Neural crest cell (in vitro differentiated cells): ENCODE measurements at places on chromosomes 5 and 9. TPM values are rescaled to one million over a fixed set of nuclear protein-coding genes. Genes with fewer than 3 reads are reported as not detected.

DNA sequence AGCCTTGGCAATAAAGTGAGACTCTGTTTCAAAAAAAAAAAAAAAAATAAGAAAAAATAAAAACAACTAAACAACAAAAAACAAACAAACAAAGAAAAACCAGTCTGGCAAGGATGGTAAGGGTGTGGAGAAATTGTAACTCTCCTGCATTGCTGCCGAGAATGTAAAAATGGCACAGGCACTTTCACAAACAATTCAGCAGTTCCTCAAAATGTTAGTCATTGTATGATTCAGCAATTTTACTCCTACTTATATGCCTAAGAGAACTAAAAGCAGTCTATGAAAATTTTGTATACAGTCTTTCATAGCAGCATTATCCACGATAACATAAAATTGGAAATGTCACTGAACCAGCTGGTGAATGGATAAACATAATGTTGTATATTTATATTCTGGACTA, 280.4 kb downstream of the CDH9 start:
- DNase-seq, result no peak

GRCh38 chr9:29974197-29974596, 2400.9 kb upstream of the C9orf72 start:
- DNase-seq, result no peak

GRCh38 chr5:95440825-95441224, 49.7 kb downstream of the FAM81B start:
- DNase-seq, result no peak

GRCh38 chr5:58370606-58371005, 89.3 kb downstream of the PLK2 start:
- DNase-seq, result no peak

DNA sequence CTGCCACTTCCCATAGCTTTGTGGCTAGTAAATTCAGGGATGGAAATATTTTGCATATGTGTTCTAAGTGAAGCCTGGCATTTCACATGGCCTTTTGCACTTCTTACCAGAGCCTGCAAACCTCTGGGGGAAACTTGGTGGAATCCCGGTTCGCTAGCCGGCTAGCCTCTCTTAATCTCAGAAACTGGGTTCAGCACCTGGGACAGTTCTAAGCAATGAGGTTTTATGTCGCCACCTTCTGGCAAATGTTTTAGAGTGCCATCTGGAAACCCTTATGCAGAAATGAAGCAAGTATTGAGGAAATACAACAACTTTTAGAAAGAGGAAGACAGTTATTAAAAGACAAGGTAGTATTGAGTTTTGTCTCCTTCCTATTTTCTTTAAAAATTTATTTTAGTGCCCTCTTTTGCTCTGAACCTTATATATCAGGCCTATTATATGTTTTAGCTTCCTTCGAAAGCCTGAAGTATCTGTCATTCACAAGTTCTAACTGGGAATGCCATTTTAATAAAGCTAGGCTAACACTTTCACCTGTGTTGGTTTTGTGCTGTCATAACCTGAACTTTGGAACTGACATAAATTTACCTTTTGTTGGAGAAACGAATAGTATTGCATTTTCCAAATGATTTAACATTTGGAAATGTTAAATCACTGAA, 963 bp upstream of the HTR1A start:
- peak; percentile 70 for DNase-seq

DNA sequence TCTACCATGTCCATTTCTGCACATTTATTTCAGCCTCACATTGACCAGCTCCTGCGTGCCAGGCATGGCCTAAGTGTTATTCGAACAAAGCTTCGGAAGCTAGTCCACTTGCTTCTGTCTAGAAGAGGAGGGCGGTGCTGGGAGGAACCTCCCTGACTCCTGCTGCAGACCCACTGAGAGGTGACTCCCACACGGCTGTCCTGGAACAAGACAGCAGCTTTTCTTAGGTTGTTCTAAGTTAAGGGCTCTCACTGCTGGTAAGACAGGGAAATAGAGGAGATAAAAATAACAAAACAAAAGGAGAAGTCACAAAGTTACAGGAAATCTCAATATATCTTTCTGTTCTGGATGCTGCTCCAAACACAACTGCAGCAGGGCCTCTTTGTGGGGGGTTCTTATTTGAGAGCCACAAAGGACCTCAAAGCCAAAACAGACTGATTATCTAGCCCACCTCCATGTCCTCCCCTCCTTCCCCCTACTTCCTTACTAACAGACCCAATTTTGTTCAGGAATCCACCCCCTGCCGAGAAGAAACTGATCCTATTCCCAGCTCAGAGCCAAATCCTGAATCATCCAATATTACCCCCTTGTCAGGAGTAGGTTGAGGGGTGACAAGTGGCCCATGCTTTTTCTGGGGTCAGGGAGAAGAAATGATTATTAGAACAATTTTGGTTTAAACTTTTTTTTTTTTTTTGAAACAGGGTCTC, 28.4 kb upstream of the KCNIP1 start:
- no peak for DNase-seq

- DNase-seq, result no peak
Observed at GRCh38 chr5:4613440-4613839, 526.7 kb upstream of the ADAMTS16 start.

- no peak for DNase-seq
Observed at GRCh38 chr9:95635986-95636671, 119.4 kb upstream of the PTCH1 start.

- no peak for DNase-seq
Observed at GRCh38 chr5:11684607-11685006, 219.6 kb downstream of the CTNND2 start.

GRCh38 chr5:58411372-58411771, 48.5 kb downstream of the PLK2 start:
- no peak for DNase-seq

DNA sequence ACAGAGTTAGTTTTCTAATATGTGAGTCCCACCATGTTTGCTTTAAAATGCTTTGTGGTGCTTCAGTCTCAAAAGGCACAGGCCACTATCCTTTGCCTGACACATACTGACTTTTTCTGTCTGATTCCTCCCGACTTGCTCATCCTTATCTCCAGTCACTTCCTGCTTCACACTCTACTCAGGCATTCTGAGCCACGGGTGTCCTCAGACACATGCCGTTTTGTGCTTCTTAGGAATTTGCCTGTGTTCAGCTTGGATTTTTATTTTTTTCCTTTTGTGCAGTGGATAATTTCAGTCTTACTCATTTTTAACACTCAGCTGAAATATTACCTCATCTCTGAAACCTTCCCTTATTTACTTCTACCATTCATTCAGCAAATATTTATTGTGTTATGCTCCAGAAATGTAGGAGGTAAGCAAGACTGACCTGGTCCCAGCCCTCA, 54.1 kb downstream of the MAN2A1 start:
- no peak for DNase-seq

- peak; percentile 39 for DNase-seq
Observed at GRCh38 chr5:10307206-10308148, at the start of gene CMBL. CMBL (minus strand) TSS chr5:10307902; CDS start chr5:10290762, 17,140 bp downstream.

- DNase-seq, result no peak
Observed at GRCh38 chr9:69036799-69037198, 1.2 kb downstream of the FXN start.

DNA sequence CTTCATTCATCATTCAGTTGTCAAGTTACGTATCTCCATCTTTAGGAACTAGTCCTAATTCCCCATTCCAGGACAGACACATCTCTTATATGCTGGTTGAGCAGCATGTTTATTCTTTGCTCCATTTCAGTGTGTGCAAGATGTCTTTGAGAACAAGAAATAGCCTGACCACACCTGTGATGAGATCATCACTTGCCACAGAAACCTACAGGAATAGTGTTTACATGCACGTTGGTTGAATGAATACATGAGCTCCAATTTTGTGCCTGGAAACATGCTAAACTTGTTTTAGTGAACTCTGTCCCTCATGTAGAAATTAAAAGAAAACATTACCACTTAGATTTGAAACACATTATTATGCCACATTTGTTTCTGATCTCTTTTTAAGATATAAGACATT, 489.1 kb downstream of the CDH18 start:
- no peak for DNase-seq

GRCh38 chr5:136199408-136199807, 6.4 kb upstream of the SMIM32 start:
- no peak for DNase-seq

GRCh38 chr5:91670563-91670962, 287.4 kb upstream of the ARRDC3 start:
- DNase-seq, result no peak

DNA sequence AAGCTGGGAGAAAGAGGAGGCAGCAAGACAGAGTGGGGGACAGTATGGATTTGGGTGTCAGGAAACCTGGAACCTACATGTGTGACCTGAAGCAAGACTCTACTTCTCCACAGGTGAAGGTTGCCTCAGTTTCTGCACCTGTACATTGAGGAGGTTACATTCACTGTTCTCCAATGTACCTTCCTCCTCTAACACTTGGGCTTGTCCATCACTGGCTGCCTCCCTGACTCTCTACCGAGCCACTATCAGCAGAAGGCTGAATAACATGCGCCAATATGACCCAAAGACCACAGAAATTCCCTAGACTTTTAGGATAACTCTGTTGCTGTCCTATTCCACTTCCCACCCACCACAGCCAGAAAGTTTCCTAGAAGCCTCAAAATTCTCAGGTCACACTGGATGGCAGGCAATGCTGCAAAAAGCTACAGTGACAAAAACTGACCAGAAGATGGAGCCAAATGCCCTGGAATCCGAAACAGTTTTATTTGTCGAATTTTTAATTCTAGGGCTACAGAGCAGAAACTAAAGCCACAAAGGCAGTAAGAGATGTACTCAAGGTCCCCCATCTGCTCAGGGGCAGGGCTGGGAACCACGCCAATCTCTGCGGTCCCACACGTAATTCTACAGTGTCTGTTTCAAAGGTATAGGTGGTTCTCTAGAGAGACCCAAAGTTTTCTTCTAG, 64.4 kb downstream of the FAM114A2 start:
- DNase-seq, result peak; percentile 36

GRCh38 chr9:88577256-88578120, 42.5 kb downstream of the NXNL2 start:
- DNase-seq, result no peak

DNA sequence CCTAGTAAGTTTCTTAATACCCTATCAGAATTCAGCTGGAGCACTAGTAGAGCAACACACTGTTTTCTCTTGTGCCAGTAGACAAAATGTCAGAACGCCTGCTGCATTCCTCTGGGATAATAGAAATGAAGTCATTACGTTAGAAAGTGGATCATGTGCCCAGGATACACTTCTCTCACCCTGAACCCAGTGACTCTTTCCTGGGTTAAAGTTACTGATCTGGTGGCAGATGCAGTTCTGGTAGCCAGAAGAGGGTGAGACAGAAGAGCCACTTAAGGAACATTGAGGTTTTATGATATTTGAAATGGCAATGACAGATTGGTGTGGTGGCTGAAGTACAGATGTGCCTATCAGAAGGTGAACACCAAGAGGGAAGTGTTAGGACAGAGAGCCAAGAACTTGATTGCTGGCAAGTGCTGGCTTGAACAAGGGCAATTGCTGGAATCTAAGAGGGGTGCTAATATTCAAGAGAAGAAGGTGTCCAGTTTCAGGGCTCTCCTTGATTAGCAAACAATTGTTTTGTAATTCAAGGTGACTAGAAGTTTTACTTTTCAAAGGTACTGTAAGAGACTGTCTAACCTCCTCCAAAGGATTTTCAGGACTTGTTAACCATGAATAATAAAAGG, 93.7 kb upstream of the ERBIN start:
- no peak for DNase-seq

DNA sequence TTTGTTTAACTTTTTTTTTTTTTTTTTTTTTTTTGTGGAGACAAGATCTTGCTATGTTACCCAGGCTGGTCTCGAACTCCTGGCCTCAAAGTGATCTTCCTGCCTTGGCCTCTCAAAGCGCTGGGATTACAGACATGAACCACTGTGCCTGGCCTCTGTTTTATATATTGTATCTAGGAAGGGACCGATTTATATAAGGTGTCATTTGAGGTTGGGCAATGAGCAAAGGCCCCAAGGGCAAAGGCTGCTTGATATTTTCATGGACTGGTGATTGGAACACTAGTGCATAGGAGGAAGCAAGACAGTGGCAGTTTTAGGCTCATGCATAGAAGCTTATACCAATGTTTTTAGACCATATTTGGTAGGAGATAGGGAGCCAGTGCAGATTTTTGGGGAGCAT, 3.2 kb downstream of the SLC26A2 start:
- DNase-seq, result no peak

- no peak for DNase-seq
Observed at GRCh38 chr5:65307088-65307487, 174.6 kb downstream of the ADAMTS6 start.

- no peak for DNase-seq
Observed at GRCh38 chr9:81637276-81637675, 52.1 kb downstream of the TLE1 start.

DNA sequence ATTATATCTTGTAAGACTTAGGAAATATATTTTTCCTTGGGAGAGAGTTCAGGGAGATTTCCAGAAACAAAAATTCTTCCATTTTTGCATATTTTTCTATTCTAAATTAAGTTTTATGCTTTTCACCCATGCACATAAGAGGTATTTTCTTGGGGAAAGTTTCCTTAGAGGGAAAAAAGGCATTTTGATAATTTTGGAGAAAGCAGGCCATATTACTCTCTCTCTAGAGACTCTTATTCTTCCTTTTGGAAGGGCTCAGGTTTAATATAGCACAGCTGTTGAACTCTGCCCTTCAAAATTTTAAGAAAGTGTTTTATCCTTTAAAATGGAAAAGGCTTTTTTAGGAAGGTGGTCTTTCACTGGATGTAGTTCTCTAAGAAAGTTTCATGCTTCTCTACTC, 8.0 kb downstream of the NDUFS4 start:
- no peak for DNase-seq

DNA sequence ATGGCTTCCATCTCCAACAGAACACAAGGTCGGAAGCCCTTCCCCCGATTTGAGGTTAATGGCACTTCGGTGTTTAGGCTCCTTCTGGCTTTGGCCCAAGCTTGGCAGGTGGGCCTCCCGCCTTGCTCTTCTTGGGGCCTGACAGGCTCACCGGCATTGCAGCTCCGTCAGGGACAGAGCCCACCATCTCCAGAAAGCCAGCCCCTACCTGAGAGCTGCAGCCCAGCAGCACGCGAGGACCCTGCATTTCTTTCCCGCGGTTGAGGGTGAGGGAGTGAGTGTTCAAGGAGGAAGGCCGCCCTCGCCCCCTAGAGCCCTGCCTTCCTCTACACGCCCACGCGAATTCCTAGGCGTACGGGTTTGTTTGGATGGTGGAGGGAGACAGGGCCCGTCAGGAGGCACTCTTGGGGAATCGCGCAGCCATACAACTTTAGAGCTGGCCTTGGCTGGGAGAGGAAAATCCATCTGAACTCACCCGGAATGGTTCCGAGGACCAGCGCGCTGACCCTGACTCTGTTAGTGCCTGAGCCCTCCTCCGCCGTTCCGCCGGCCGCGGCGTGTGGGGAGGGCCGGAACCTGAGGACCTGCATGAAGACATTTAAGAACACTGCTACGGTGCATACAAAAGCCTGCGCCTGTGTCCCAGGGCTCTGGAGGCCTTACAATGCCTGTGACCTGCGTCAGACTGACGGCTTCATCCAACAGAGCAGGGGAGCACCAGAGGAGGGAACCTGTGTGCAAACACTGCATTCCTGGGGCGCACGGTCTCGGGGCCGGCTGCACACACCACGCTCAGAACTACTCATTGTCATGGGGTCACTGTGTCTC, 73.8 kb downstream of the MRPL36 start:
- no peak for DNase-seq

FOXD4L6 gene
- total RNA-seq, result 0.30 and 0.48 TPM in 2 replicates

ADAMTS13 gene
- 5.8 and 6.0 TPM in 2 replicates for total RNA-seq

FOXD4L4 gene
- total RNA-seq, result 0.16 and 0.26 TPM in 2 replicates

SPOCK1 gene
- 75.6 and 89.7 TPM in 2 replicates for total RNA-seq

ARHGEF37 gene
- 1.9 and 2.3 TPM in 2 replicates for total RNA-seq

RNF180 gene
- total RNA-seq, result 5.0 and 7.3 TPM in 2 replicates

CDH6 gene
- total RNA-seq, result 233 and 247 TPM in 2 replicates

SAXO1 gene
- 0.14 TPM in 1 of 2 replicates, not detected in the other for total RNA-seq

INSYN2B gene
- 0.27 and 0.35 TPM in 2 replicates for total RNA-seq

CTSV gene
- 5.7 and 7.2 TPM in 2 replicates for total RNA-seq

ARID3C gene
- total RNA-seq, result 0.68 TPM in 1 of 2 replicates, not detected in the other

BAAT gene
- 0.16 and 0.30 TPM in 2 replicates for total RNA-seq

TMEM171 gene
- total RNA-seq, result not detected in 2 replicates

BTNL8 gene
- total RNA-seq, result not detected in 2 replicates
